H9 (cell line): ENCODE measurements at places on chromosomes 6 and 20.

- DNase-seq, result no peak
Observed at GRCh38 chr6:91020744-91021143, 433.9 kb upstream of the MAP3K7 start.

GRCh38 chr6:56292505-56293181 lies 45.3 kb upstream of the COL21A1 start:
- peak; percentile 52 for DNase-seq

GRCh38 chr6:135096403-135097130 lies 41.9 kb upstream of the HBS1L start:
- DNase-seq, result no peak

- DNase-seq, result peak; percentile 60
Observed at GRCh38 chr20:59933296-59933848, at the start of gene SYCP2. Gene SYCP2, minus strand, starts transcription at chr20:59933637. Its CDS starts 11,224 bp downstream, at chr20:59922413.

DNA sequence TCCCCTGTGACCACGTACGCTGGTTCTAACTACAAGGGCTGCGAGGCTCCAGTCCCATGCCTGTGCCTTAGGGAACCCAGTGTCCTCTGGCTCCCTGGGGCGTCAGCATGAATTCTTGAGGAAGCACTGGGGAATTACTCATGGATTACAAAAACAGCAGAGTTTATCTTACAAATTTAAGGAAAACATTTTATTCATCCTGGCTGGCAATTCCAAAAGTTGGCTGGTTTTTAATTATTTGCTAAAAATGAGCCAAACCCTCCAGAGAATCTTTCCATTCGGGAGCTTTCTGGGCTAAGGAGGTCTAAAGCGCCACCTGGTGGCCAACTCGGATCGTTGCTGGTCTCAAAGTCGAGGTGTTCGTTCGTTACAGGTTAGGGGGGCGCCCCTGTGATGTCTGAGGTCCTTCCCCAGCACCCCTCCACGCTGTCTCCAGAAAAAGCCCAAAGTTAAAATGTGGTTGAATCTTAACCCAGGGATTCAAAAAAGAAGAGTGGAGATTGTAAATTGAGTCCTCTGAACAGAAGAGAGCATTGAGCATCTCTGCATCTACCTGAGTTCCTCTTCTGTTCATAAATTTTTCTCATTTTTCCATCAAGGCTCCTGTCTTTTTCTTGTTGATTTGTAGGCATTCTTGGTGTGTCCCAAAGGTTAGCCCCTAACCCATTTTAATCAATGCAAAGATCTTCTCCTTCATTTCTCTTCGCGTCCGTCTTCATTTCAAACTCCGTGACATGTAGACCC lies 99.4 kb downstream of the BFSP1 start:
- peak; percentile 62 for DNase-seq

GRCh38 chr20:50246367-50247195 lies 56.0 kb downstream of the CEBPB start:
- DNase-seq, result no peak

DNA sequence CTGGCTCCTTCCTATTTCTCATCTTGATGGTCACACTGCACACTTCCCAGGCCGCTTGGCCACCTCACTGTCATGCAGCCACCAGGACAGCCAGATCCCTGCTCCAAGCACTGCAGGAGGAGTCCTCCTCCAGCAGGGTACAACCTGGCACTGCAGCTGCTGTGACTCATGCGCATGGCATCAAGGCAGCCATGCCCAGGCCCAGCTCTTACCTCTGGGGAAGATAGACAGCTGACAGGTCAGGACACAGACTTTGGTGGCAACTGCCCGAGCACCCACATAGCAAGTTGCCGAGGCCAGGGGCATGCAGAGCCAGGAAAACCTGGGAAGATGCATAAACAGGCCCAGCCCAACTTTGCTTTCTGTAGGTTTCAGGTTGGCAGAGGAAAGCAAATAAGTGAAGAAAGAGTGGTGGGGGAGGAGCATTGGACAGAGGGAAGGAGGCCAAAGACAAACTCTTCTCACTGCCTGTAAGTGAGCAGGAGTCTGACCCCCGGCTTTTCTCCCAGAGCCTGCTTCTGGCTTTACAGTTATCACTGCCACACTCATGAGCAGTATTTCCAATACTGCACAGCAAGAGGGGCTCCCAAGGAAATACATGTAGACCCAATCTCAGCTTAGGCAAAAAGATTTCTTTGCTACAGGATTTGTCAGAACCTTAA lies 38.8 kb downstream of the SLC22A3 start:
- DNase-seq, result no peak

DNA sequence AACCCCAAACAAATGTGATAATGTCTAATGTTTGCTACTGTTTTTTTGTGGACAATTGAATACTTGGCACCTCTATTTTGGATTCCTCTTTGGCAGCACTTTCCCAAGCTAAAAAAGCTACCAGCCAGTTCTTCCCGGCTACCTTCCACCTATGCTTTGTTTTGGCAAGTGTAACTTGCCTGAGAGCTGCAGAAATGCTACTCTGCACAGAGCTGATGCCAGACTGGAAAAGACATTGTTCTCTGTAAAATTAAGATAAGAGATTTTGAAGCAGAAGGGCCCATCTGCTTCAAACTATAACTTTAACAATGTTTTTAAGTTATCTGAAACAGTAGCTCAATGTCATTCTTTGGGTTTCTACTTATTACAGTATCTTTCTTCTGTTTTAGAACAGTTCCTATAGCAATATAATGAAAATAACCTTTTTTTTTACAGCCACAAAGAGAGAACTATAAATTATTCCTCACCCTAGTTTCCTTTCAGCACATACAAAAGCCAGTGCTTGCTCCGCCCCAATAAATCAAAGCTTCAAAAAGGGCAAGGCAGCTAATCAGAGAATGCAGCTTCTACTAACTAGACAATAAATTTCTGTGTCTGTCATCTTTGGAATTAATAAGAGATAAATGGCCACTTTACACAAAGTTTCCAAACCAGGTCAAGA lies 183.1 kb downstream of the UBE3D start:
- DNase-seq, result no peak

GRCh38 chr20:35490736-35491181 lies 35.4 kb downstream of the CEP250 start:
- no peak for DNase-seq

GRCh38 chr6:130143709-130144108 lies 79.0 kb downstream of the SAMD3 start:
- DNase-seq, result no peak

GRCh38 chr6:83854001-83854501 lies 891 bp downstream of the RIPPLY2 start:
- DNase-seq, result peak; percentile 67

- no peak for DNase-seq
Observed at GRCh38 chr6:21159465-21159864, 434.1 kb upstream of the SOX4 start.

GRCh38 chr6:24911796-24912382 lies 23.9 kb downstream of the RIPOR2 start:
- DNase-seq, result no peak

GRCh38 chr6:102411796-102412195 lies 1018.3 kb downstream of the GRIK2 start:
- DNase-seq, result no peak

DNA sequence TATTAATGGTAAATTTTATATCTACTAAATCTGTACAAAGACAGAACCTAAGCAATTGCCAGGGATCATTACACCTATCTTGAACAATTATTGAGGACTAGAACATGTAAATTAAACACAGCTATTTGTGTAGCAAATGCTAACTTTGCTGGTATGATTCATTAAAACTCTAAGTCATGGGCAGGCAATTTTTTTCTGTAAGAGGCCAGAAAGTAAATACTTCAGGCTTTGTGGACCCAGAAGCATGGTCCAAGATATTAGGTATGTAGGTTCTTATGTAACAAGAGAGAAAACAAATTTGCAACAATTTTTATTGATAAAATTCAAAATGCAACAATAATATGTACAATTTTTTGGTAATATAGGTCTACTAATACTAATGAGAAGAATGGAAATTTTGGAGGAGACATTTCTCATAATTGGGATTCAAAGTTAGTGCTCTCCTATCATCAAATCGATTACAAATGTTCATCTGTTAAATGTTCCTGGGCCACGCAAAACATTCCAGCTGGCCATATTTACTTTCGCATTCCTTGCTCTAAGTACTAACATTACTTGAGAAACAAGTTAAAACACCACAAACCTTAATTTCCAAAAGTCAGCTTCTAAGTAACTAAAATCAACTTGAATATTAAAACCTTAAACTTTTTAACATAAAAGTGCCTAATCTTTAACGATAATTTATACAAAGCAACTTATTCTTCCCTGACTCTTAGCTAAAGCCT lies 4.3 kb downstream of the TMEM30A start:
- DNase-seq, result no peak

- DNase-seq, result no peak
Observed at GRCh38 chr6:131035582-131035981, 27.5 kb downstream of the EPB41L2 start.

DNA sequence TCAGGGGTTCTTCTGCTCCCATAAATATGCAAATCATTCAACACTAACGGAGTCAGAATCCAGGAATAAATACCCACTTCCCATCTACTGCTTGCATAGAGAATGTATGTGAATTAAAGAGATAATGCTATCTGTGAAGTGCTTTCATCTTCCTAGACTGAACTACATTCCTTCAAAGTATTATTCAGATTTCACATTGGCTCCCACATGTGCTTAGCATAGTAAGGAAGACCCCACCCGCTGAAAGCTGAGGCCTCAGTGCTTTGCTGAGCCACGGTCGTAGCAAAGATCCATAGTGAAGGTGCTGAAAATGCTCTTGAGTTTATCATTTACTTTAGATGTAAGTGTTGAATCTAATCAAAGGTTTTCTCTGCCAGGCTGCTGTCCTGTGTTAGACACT lies 97.0 kb upstream of the SPACA1 start:
- no peak for DNase-seq

DNA sequence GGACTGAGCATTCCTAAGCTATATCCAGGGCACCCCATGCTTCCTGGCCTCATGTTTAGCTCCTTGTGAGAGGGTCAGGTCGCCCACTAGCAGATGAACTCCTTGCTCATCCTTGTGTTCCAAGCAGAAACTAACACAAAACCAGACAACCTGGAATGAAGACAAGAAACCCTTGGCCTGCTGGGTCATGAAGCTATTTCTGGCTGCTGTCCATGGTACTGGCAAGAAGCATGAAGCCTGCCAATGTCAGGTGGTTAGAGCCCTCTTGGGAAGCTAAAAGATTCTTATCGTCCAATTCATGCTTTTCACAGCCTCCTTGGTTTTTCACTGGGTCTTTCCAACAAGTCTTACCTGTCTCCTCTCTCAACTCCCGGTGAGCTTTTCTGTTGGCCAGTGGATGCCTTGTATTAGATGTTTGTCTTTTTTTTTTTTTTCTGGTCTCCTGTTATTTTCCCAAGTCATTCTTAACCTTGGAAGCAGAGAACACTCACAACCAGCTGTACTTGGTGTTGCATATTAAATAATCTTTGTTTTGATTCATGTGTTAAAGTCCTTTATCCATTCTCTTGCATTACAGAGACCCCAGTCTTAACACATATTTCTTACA lies 180.3 kb downstream of the ANKRD60 start:
- peak; percentile 52 for DNase-seq

GRCh38 chr6:88177961-88178464 lies 11.9 kb upstream of the CNR1 start:
- no peak for DNase-seq
